Endothelial cell (in vitro differentiated cells): ENCODE measurements at places on chromosomes 12 and 14.

DNA sequence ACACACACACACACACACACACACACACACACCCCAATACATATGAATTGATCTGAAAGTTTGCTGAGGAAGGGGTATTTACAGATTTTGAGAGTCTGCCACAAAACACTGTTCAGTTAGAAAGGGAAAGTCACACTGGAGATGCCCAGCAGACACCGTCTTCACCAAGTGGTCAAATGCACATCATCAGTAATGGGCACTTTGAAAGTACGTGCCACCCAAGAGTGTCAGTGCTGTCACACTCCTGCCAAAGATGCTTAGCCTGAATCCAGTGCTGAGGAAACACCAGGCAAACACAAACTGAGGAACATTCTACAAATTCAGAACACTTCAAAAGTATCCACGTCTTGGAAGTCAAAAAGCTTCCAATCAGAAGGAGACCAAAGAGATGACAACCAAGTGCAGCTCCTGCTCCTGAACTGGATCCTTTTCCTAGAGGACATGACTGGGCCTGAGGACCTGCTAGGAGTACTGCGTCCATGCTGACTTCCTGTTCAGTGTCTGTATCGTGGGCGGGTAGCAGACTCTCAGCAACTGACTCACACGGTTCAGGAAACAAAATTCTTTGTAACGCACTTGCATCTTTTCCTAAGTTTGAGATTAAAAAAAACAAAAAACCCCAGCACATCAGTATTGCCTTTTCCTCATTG is 18.6 kb downstream of the PSMC1 start:
- no peak for DNase-seq

GRCh38 chr14:97571201-97571600 is 774.0 kb downstream of the VRK1 start:
- DNase-seq: no peak

GRCh38 chr12:42156232-42156631 is 11.6 kb upstream of the GXYLT1 start:
- no peak for DNase-seq

DNA sequence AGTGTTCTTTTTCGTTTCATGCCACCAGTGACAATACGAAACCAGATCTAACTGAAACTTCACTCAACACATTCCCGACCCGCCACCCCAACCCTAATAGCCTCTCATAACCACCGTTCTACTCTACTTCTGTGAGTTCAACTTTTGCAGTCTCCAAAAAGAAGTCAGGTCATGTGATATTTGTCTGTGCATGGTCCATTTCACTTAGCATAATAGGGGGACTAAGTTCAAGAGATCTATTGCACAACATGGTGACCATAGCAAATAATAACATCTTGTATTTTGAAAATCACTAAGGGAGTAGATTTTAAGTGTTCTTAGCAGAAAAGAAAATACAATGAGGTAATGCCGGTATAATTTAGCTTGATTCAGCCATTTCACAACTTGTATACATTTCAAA is 376.4 kb downstream of the DIO2 start:
- DNase-seq: no peak

DNA sequence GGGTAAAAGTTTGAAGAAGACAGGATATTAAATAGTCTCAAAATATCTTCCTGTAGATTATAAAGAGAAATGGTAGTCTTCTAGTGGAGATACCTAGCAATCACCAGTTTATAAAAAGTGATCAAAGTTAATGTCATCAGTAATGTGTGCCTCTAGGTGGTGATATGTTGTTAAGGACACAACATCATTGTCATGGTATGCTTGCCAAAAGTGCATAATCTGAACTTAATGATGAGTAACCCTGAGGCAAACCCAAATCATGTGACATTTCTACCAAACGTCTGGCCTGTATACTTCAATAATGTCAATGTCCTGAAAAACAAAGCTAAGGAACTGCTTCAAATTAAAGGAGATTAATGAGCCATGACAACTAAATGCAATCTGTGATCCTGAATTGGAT is 214.7 kb downstream of the PHLDA1 start:
- no peak for DNase-seq

- peak; percentile 65 for DNase-seq
Observed at GRCh38 chr12:124928095-124928911, 13.9 kb upstream of the UBC start.

- DNase-seq: no peak
Observed at GRCh38 chr14:22685467-22685866, 41.3 kb upstream of the OR6J1 start.

- DNase-seq: no peak
Observed at GRCh38 chr12:14950982-14951746, 10.2 kb downstream of the ARHGDIB start.

GRCh38 chr14:63952053-63952932 is 99.5 kb downstream of the SYNE2 start:
- no peak for DNase-seq

- DNase-seq: no peak
Observed at GRCh38 chr14:60093080-60093479, 1.4 kb downstream of the PCNX4 start.

- DNase-seq: no peak
Observed at GRCh38 chr12:23891115-23891514, 58.4 kb downstream of the SOX5 start.

DNA sequence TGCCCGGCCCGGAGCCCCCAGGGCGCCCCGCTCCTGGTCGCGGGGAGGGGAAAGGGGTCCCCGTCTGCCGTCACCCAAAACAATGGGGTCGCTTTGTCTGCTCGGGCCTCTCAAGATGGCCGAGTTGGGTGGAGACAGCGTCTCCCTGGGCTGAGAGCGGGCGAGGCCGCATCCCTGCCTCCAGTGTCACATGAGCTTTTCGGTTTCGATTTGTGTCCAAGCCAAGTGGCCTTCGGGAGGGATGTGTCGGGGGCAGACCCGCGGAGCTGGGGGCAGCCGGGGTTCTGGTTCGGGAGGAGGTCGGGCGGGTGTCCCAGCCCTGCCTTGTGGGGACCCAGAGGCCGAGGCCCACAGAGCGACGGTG is 790 bp downstream of the DYNC1H1 start:
- DNase-seq: peak; percentile 44

GRCh38 chr12:116835484-116835883 is 45.8 kb downstream of the HRK start:
- DNase-seq: no peak
